Activated naive CD4-positive, alpha-beta T cell (primary cell): ENCODE measurements at places on chromosomes 12 and 14.

DNA sequence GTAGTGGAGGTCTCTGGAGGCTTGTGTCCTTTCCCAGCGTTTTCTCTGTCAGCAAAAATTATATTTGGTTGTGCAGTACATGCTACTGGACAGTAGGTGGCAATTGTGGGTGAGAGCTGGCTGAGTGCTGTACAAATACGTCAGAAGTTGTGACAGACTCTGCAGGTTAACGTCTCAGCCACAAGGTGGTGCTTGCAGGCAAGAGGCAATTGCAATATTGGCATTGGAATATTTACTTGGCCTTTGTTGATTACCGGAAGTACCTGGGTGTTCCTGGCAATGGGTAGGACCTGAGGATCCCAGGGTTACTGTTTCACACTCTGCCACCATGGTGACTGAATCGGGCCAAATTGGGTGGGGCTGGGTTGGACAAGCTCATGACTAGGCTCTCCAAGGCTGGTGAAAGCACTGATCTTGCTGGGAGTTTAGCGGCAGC lies 333.9 kb upstream of the LMO3 start:
- DNase-seq, result no peak

- DNase-seq, result no peak
Observed at GRCh38 chr14:94081386-94081820, 293 bp downstream of the IFI27L1 start.

GRCh38 chr14:54529811-54530210 lies 20.1 kb downstream of the CGRRF1 start:
- no peak for DNase-seq

DNA sequence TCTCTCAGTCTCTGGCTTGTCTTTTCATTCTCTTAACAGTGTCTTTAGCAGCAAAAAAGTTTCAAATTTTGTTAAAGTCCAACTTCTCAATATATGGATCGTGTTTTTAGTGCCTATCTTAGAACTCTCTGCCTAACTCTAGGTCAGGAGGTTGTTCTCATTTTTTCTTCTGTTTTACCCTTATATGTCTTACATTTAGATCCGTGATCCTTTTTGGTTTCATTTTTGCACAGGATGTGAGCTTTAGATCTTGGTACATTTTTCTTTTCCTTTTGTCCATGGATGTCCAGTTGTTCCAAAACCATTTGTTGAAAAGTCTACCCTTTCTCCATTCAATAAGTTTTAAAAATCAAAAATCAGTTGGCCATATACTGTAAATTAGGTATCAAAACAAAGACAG lies 6.8 kb downstream of the VRK1 start:
- no peak for DNase-seq

GRCh38 chr14:35556548-35556947 lies 22.6 kb downstream of the INSM2 start:
- DNase-seq, result no peak
